ENCODE measurements at places on chromosomes 4 and X.

DNA sequence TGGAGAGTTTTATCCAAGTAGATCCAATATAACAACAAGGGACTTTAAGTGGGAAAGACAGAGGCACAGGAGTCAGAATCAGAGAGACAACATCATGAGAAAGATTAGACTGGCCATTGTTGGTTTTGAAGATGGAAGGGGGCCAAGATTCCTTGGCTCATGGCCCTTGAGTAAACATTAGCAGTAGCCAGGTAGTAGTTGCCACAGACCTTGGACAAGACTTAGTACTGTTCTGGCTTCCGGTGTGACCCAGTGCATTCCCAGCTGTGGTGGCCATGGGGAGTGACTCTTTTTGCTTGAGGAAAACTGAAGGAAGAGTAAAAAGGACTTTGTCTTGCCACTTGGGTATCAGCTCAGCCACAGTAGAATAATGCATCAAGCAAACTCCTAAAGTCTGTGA is 462.2 kb upstream of the CPXCR1 start:
- no peak for DNase-seq

DNA sequence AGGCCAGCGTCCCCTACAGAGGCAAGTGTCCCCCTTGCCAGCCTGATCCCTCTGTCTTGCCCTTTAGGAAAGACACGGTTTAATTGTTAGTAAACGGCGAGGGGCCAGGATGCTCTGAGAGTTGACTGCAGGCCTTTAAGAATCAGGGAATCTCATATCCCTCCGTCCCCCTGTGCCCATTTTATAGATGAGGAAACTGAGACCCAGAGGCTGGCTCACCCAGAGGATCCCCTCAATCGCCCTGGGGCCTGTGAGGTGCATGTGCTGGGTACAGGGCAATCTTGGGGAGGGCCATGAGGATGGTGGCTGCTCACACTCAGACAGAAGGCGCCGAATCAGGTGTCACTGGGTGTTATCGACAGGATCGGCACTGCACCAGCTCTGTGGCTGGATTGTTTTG is 575 bp downstream of the ZNF185 start:
- no peak for DNase-seq

DNA sequence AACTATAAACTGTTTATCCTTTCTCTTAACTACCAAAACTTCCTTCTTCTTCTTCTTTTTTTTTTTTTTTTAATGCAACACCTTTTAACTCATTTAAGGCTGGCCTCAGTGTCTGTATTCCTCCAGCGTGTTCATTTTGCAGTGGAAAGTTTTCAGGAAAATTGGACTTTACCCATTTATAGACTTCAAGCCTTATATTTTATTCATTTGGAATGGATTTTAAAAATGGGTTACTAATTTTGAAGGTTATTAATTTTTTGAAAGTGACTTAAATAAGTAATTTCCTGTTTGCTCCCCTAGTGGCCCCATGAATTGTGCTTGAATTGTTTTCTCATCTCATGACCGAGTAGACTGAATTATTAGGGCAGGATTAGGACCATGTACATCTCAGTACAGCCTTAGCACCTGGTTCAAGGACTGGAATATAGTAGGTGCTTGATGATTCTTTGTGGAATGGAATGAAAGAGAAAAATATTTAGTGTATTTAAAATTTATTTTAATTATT is 282.7 kb downstream of the ANKRD50 start:
- no peak for DNase-seq

GRCh38 chr4:21192367-21192766 is 492.1 kb downstream of the PACRGL start:
- no peak for DNase-seq

- DNase-seq: no peak
Measured at GRCh38 chr4:69859140-69859685, 732 bp downstream of the SULT1E1 start.

DNA sequence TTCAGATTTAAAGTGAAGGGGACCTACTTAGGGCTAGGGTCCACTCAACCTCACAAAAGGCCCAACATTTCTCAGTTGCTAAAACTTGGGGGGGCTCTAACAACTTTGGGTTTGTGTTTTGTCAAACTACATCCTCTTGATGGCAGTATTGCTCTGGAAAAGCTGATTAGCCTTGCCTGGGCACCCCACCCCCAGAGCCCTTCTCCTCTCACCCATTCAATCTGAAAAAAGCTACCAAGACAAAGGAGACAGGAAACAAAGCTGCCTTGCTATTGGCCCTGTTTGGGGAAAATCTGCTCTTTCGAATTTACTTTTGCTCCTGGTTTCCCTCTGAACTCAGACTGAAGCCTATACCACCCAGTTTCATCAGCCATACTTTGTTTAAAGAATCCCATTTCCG is 195.2 kb upstream of the STK26 start:
- no peak for DNase-seq

Data from skeletal muscle cell (primary cell).